Hematopoietic multipotent progenitor cell treated with erythropoietin and hydrocortisone succinate and interleukin-3 and kit ligand, for 15 days (in vitro differentiated cells): ENCODE measurements at places on chromosomes 13 and 19.

DNA sequence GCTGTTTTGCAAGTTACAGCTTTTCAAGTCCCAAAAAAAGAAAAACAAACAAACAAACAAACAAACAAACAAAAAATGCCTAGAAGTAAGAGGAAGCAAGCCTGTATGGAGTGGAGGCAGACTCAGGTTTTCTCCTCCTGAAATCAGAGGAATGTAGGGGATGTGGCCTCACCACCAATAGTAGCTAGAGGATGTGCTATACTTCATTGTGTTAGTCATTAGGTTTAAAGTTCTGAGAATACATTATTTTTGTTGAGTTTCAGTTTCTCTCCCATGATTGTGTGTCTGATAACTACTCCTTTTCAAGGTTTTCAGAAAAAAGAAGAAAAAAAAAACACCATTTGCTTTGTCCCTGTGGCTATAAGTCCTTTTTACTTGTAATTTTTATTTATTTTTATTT, 524.5 kb downstream of the GPC6 start:
- DNase-seq: no peak

DNA sequence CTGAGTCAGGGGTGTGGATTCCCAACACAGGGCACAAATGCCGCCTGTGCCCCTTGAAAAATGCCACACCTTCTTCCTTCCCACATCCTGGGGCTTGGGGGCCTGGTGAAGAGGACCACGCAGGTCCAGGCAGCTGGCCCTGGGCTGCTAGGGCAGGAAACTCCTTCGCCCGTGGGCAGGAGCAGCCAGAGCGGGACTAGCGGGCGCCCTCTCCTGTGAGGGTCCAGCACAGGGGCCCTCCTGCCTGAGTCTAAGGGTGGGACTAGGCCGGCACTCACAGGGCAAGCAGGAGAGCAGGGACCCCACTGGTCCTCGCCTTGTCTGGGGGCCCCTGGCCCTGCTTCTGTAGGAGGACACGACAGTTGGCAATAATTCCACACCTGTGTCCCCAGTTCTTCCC, 7.5 kb upstream of the CEBPA start:
- DNase-seq: no peak

DNA sequence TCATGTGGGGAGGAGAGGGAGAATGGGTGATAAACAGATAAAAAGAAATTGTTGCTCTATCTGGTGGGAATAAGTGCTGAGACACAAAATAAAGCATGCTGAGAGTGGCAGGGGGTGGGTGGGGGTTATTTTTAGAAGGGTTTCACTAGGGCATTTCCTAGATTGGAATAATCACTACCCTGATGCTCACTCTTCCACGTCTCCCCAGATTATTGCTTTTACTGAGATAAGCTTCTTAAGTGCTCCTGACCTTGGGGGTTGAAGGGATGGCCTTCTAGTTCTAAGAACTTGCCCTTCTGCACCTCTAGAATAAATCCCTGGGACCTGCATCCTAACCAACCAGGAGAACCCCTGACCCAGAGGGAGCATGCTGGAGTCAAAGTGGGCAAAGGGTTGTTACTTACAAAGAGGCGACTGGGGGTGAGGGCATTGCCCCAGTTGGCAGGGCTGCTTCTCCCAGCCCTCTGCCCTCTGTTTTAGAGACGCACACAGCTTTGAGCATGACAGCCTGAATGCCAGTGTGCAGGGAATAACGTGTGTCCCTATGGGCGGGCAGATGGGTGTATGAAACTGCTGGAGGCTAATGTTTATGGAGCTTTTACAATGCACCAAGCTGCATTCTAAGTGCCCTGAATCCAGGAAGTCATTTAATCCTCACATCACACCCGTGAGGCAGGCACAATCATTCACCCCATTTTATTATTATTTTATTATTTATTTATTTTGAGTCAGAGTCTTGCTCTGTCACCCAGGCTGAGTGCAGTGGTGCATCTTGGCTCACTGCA, 743 bp downstream of the RDH8 start:
- no peak for DNase-seq

GRCh38 chr19:51712461-51713081, 11.2 kb downstream of the HAS1 start:
- DNase-seq: no peak

DNA sequence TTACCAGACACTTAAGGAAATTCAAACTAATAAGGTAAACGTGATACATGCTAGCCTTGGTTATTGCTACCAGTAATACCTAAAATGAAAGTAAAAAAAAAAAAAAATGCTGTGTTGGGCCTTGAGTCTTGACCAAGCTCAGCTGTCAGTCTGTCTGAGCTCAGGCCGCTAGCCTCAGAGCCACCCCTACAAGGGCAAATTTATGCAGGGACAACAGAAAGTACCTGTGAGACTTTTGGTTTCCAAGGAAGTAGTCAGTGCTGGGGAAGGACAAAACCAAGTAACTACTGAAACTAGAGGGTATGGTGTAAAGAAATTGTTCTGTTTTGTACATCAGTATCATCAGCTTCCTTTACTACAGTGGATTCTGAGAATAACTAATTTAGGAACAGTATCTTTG, 134.3 kb upstream of the SLITRK5 start:
- no peak for DNase-seq

- DNase-seq: no peak
Measured at GRCh38 chr13:75052616-75053015, 429.4 kb downstream of the TBC1D4 start.

DNA sequence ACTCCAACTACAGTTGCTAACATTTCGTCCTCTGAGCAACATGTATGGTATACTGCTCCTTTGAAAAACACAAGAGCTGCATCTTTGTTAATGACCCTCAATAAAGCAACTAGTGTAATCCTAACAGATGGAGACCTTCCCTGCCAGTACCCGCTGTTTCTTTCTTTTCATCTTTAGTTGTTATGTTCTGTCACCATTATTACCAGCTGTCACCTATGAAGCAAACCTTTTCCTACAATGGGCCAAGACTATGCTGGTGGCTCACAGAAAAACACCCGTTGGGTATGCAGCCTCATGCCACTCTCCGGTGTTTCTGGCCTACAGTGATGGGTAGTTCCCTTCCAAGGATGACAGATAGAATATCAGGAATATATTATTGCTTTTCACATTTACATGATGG, 29.7 kb upstream of the CYSLTR2 start:
- no peak for DNase-seq

GRCh38 chr13:67223024-67223423, 7.1 kb downstream of the PCDH9 start:
- no peak for DNase-seq

GRCh38 chr13:95112883-95113282, 188.4 kb downstream of the ABCC4 start:
- DNase-seq: no peak

- DNase-seq: no peak
Measured at GRCh38 chr13:30529085-30529834, 63.5 kb upstream of the HMGB1 start.

GRCh38 chr19:41638641-41639081, 11.8 kb upstream of the CEACAM4 start:
- no peak for DNase-seq

- no peak for DNase-seq
Measured at GRCh38 chr19:33758541-33759013, 38.1 kb upstream of the KCTD15 start.

DNA sequence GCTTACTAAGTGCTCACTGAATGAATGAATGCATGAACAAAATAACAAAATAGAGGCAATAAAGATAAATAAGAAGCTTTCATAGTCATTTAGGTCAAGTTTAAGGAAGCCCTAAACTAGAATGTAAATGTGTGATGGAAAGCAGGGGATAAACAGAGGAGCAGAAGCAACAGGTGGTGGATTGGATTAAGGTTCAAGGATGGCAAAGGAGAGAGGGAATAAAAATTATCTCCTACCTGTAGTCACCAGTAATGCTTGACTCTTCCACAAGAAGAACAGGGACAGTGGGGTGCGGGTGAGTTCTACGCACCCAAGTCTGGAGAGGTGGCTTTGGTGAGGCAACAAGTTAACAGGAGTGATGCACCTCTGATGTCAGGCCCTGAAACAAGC, 212.4 kb downstream of the ZIC5 start:
- no peak for DNase-seq

DNA sequence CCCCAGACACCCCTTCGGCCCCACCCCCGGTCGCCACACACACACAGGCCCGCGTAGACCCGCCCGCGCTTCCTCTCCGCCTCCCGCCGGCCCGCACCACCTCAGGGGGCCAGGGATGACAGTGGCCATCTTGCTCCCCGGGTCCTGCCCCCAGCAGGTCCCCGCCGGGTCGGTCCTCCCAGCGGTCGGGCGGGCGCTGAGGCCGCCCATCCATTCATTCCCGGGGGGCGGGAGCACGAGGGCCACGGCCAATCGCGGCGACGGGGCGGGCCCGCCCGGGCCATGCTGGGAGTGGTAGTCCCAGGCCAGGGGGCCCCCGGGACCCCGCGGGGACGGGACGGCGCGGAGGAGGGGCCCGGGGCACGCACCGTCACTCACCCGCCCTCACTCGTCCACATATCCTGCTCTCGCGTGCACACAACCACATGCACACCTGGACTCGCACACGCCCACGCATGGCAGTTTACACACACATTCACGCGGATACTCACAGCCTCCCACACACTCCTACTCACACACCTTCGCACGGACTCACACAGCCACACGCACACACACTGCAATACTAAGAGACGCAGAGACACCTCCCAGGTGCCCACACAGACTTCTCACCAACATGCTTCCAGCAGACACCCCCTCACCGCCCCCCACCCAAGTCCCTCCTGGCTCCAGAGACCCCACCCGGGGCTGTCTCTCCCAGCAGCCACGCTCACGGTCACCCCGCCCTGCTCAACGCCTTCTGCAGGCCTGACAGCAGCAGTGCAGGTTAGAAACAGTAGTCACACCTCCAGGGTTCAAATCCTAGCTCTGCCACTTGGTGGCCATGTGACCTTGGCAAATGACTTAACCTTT, at the start of gene DPF1:
TSS of gene DPF1 (minus strand) at position 209 of the 849 bp plus-strand sequence. CDS start at position 129, 80 bp downstream.
- no peak for DNase-seq

GRCh38 chr19:3068071-3068470, 5.8 kb upstream of the TLE5 start:
- no peak for DNase-seq

GRCh38 chr13:80574113-80574850, 233.4 kb upstream of the SPRY2 start:
- no peak for DNase-seq

DNA sequence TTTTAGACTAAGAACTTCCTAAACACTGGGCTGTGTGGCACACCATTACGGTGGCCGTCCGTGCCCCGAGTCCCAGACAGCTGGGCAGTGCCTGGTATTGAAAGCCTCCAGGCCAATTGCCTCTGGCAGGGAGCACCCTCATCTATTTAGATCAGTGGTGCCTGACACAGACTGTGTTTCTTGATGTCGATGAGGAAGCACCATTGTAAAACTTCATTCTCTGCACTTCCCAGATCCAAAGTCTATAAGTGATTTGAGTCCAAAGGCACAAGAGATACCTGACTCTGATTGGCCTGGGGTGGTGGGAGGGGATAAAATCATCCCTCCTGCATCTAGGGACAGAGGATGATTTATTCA, 8.5 kb upstream of the STK24 start:
- no peak for DNase-seq

DNA sequence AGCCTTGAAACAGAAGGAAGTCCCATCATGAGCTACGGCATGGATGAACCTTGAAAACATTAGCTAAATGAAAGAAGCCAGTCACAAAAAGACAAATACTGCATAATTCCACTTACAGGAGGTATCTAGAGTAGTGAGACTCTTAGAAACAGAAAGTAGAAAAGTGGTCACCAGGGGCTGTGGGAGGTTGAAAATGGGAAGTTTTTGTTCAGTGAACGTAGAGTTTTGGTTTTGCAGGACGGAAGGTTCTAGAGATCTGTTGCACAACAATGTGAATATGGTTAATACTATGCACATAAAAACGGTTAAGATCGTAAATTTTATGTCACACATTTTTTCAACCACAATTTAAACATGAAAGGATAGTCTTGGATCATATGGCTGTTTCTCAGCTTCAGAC, 11.9 kb upstream of the SLC10A2 start:
- no peak for DNase-seq

GRCh38 chr19:37975071-37975470, 68.1 kb downstream of the SIPA1L3 start:
- no peak for DNase-seq

DNA sequence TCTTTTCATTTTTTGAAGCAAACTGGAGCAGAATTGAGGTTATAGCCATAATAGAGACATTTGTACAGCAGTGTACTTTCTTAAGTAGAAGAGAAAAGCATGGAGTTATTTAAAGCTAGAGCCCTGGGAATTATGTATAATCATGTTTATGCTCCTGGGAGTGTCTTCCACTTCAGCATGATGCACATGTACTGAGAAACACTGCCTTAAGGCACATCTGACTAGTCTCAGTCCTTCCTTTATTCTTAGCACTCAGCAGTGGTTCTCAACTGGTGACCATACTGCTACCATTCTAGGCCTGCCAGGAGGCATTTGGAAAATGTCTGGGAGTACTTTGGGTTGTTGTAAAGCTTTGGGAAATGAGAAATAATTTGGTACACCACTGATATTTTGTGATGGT, 45.8 kb downstream of the VWA8 start:
- DNase-seq: no peak

GRCh38 chr13:97743938-97744337, 209.5 kb upstream of the IPO5 start:
- DNase-seq: no peak

GRCh38 chr13:97308735-97309429, 86.7 kb downstream of the MBNL2 start:
- DNase-seq: no peak
